Testis (tissue), 5 donors: ENCODE measurements at places on chromosomes 3 and 15. TPM values are rescaled to one million over a fixed set of nuclear protein-coding genes. Genes with fewer than 3 reads are reported as not detected.

- peak; percentile 54 for DNase-seq
Measured at GRCh38 chr3:140708815-140709214, 31.0 kb downstream of the TRIM42 start.

Gene GREM1
- polyA plus RNA-seq, result 1.4 TPM

DNA sequence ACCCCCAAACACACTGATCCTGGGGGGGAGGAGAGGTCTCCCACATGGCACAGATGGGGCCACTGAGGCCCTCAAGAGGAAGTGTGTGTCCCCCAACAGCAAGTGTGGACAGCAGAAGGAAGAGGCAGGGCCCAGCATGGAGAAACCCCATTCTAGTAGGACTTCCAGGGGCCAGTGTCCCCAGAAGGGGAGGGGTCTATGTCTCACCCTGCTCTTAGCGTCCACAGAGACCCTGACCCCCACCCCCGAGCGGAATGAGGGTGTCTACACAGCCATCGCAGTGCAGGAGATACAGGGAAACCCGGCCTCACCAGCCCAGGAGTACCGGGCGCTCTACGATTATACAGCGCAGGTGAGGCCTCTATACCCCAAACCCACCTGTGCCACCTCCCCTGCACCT lies 35.3 kb downstream of the TSPAN3 start:
- peak; percentile 12 for DNase-seq

DNA sequence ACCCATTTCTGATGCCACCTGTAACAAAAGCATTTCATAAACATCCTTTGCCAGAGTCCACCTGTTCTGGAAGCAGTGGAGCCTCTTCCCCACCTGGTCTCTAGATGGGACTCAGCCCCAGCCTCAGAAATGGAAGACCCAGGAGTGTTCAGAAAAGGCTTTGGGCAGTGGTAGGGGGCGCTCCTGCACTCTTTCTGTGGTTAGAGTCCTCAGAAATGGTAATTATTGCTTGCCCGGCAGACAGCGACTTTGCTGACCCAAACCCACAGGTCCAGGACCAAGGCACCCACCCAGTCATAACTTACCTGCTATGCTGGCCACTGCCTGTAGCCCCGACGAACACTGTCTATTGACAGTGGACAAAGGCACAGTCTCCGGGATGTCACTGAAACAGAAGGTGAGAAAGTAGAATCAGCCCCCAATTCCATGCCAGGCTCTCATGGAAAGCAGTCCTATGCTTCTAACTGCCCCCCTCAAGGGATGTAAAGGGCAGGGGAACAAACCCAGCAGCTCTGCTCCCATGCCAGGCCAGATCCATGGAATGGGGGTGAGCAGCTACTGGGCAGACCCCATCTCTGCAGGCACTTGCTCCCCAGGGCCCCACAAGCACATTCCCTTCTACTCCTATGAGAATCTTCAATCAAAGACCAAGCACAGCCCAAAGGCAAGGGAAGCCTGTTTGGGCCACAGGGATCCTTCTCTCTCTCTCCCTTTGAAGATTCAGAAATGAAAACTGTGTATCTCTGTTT lies 5.1 kb downstream of the ACAA1 start:
- peak; percentile 32 for DNase-seq

Gene A4GNT
- not detected for polyA plus RNA-seq

Gene CCNB2
- polyA plus RNA-seq, result 179 TPM

DNA sequence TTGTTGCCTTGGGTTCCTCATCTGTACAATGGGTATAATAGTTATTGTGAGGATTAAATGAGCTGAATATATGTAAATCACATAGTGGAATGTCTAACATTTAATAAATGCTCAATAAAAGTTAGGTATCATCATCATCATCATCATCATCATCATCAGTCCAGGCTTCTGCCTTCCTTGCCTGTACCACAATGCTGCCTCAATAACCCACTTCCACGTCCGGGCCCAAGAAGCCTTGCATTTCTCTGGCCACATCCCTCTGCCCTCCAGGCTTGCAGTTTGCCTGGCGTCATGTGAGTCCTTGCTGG lies 137.4 kb downstream of the THSD4 start:
- DNase-seq, result no peak

Gene GUCA1C
- polyA plus RNA-seq, result 1.1 TPM

Gene HYAL2
- 58.6 TPM for polyA plus RNA-seq

Gene GOLGA6L6
- polyA plus RNA-seq, result 2.4 TPM
